K562 (cell line): ENCODE measurements at places on chromosomes 5 and 9. TPM values are rescaled to one million over a fixed set of nuclear protein-coding genes. Genes with fewer than 3 reads are reported as not detected.
A peak's percentile ranks its signal among the peaks of the same experiment; 100 is the strongest.

Gene SLC28A3
- not detected in 2 replicates for total RNA-seq

Gene NIPBL
- total RNA-seq: 56.7 and 56.9 TPM in 2 replicates

DNA sequence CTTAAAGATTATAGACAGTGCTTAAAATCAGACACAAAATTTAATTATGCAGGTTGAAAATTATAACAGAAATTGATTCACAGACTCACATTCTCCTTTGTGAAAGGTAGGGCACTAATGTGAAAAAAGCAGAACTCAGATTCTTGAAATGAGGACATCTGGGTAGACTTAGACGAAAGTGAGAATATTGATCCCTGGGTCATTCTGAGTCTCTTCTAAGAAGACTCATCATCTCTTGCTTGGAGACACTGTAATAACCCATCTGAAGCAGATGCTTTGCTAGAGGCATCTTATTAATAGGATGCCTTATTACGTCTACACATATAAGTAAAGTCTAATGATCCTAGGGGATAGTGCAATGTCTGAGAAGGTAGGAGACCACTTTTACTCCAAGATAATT is 274.4 kb downstream of the HINT1 start:
- peaks cover under 1% of the 10 kb centered on the region; the same call in 2 of the 3 replicates for H3K27me3 ChIP-seq
- H3K36me3 ChIP-seq: no peaks in the 10 kb centered on the region
- no peak overlapping the region for H3K4me3 ChIP-seq
- DNase-seq: no peak
- no peak overlapping the region for H3K27ac ChIP-seq
- no peaks in the 10 kb centered on the region for H3K4me1 ChIP-seq

DNA sequence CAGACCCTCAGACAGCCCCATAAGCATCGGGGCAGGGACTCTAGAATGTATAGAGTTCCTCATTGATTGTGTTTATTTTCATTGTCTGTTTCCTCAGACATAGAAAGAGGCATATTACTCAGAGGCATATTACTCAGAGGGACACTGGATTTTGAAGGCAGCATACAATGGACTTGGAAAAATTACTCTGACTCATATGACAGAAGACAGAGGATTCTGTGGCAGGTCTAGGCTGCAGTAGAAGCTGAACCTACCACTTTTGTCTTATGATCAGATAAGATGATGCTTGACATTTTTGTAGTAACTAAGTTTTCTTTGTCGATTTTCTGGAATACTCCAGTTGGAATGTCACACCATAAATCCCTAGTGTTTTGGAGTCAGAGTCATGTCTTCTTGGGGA is 105.2 kb downstream of the ST8SIA4 start:
- no peaks in the 10 kb centered on the region for H3K36me3 ChIP-seq
- no peak overlapping the region for H3K4me3 ChIP-seq
- no peak for DNase-seq

DNA sequence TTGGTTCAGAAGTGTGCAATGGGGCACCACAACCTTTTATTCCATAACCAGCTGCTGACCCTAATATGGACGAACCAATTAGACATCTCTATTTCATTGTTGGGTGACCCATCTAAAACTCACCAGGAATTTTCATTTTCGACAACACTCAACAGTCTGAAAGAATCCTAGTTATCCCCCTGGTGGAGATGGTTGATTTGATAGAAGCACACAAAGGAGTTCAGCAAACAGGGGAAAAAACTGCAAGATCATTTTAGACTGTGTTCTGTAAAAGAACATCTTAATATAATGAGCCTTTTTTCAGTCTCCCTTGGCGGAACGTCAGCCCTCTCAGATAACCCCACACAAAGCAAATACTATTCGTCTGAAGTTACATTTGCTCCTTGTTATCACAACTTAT is 367.4 kb downstream of the KIAA0825 start:
- H3K27me3 ChIP-seq: no peaks in the 10 kb centered on the region
- H3K4me3 ChIP-seq: no peak overlapping the region
- DNase-seq: no peak
- H3K4me1 ChIP-seq: no peaks in the 10 kb centered on the region
- H3K36me3 ChIP-seq: no peaks in the 10 kb centered on the region

GRCh38 chr5:64971513-64971912 is 202.8 kb downstream of the CWC27 start:
- no peak overlapping the region for H3K27ac ChIP-seq
- H3K36me3 ChIP-seq: no peaks in the 10 kb centered on the region
- H3K4me1 ChIP-seq: peaks cover 7% of the 10 kb centered on the region; the same call in 1 of the 3 replicates
- no peak overlapping the region for H3K4me3 ChIP-seq
- H3K27me3 ChIP-seq: no peaks in the 10 kb centered on the region

DNA sequence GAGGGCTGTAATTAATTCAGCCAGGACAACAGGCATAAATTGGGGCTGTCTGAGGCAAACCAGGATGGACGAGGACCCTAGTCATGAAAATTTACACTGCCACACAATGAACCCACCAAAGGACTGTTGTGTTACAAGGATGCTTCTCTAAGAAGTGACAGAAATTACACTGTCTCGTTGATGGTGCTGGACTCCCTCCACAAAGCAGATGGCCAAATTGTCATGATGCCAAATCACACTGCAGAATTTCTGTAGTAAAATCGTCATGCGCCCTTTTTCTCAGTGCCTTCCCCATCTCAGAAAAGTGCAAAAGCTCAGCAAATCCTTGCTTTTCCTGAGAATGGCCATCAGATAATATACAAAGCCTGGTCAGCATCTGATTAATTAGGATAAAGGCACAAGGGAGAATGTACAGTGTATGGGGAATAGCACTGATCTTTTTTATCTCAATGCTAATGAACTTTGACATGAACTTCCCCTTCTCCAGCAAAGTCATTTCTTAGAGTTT is 545.8 kb downstream of the CSNK1G3 start:
- DNase-seq: no peak
- H3K36me3 ChIP-seq: no peaks in the 10 kb centered on the region
- H3K27me3 ChIP-seq: no peaks in the 10 kb centered on the region
- no peak overlapping the region for H3K27ac ChIP-seq
- H3K4me3 ChIP-seq: no peak overlapping the region

GRCh38 chr5:1726469-1726865 is 73.2 kb downstream of the MRPL36 start:
- H3K36me3 ChIP-seq: no peaks in the 10 kb centered on the region
- no peak for DNase-seq
- H3K27me3 ChIP-seq: peaks cover 77% of the 10 kb centered on the region
- H3K4me1 ChIP-seq: peaks cover 2% of the 10 kb centered on the region; the same call in 1 of the 3 replicates

GRCh38 chr9:128369024-128369706 is 2.0 kb upstream of the URM1 start:
- no peak overlapping the region for H3K4me3 ChIP-seq
- H3K4me1 ChIP-seq: peaks cover 20% of the 10 kb centered on the region
- H3K27me3 ChIP-seq: no peaks in the 10 kb centered on the region

GRCh38 chr9:99075246-99075912 is 29.5 kb upstream of the TGFBR1 start:
- no peaks in the 10 kb centered on the region for H3K36me3 ChIP-seq
- H3K4me3 ChIP-seq: peak overlapping the region; percentile 44
- H3K4me1 ChIP-seq: peaks cover 60% of the 10 kb centered on the region
- peak; percentile 96 for DNase-seq
- no peaks in the 10 kb centered on the region for H3K27me3 ChIP-seq

DNA sequence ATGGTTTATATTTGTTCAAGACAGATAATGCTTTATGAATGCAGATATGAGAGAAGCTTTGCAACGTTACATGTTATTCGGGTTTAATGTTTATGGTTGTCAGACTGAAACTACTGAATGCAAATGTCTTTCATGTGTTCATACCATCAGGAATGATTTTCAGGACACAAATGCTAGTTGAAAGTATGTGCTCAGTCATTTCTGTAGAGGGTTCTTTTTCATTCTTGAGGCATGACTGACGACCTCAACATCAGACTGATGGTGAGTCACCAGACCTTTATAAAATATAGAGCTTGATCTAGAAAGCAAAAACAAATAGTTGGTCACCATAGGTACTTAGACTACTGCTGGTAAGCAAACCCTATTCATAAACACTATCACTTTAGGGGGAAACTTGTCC is 287.3 kb upstream of the NUDT12 start:
- no peak for DNase-seq
- H3K4me3 ChIP-seq: no peak overlapping the region
- H3K27me3 ChIP-seq: no peaks in the 10 kb centered on the region
- no peaks in the 10 kb centered on the region for H3K36me3 ChIP-seq
